ENCODE measurements at places on chromosomes 1 and 21.

GRCh38 chr1:78497201-78497600 is 6.4 kb downstream of the PTGFR start:
- peak; percentile 20 for DNase-seq

DNA sequence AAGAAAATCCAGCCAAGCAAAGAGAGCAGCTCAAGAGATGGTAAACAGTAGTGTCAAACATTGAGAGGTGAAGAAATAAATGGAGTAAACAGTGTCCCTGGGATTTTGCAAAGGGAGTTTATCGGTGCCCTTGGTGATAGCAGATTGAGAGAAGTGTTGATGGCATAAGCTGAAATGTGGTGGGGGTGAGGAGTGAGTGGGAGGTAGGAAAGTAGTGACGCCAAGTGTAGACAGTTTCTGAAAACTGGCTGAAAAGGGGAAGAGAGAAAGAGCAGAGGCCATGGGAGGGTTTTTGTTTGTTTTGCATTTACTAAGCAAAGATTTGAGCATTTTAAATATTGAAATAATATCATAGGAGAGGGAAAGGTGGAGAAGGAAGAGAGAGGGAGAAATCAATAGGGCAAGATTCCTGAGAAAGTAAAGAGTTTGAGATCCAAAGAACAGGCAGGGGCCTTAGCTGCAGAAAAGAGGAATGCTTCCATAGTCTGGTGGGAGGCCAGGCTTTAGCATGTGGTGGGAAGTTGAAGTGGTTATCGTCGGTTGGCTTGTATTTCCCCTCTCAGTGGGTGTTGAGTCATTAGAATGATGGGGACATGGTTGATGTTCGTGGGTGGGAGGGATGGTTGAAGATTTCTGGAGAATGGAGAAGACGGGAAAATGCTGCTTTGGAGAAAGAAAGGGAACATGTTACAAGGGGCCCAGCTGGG is 26.8 kb upstream of the RASAL2 start:
- DNase-seq = peak; percentile 43

DNA sequence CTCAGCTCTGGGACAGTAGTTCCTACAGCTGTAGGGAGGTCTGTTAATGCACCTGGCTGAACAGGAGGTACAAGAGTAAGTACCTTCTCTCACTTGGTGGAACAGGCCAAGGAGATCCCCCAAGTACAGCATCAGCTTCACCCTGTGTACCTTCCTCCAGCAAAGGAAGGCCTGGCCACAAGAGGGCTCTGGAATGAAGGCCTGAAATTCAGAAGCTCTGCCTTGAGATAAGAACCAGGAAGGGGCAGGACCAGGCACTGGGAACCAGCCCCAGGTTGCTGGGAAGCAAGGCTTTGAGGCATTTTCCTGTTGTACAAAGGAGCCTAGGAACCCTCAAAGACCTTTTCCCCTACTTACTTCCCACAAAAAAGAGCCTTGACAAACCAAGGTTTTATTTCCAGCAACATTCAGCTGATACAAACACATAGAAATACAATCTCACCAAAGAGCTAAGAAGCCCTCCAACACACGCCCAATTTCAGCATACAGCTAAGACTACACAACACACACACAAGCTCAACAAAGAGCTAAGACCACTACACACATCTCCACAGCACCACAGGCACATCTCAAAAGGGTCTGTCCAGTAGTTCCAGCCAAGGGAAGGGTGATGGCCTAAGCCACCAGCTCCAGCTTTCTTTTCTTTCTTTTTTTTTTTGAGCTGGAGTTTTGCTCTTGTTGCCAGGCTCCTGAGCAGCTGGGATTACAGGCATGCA is 23.5 kb downstream of the F11R start:
- DNase-seq = peak; percentile 49

GRCh38 chr21:46357335-46357604 is 33.3 kb downstream of the PCNT start:
- DNase-seq = no peak

GRCh38 chr1:110234691-110235090 is 24.6 kb downstream of the KCNC4 start:
- no peak for DNase-seq

DNA sequence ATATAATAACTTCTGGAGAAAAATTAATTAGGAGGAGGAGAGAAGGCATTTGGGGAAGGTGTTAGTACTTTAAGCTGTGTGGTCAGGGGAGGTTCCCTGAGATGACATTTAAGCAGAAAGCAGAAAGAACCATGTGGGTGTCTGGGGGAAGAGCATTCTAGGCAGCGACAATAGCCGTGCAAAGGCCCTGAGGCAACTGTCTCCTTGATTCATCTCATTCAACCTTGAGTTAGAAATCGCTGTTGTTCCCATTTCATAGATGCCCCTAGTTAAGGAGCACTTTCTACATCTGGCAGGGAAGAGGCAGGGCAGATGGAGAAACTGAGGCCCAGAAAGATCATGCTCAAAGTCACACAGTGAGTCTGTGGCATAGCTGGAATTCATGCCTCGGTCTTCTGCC is 108.6 kb upstream of the RUNX3 start:
- no peak for DNase-seq

DNA sequence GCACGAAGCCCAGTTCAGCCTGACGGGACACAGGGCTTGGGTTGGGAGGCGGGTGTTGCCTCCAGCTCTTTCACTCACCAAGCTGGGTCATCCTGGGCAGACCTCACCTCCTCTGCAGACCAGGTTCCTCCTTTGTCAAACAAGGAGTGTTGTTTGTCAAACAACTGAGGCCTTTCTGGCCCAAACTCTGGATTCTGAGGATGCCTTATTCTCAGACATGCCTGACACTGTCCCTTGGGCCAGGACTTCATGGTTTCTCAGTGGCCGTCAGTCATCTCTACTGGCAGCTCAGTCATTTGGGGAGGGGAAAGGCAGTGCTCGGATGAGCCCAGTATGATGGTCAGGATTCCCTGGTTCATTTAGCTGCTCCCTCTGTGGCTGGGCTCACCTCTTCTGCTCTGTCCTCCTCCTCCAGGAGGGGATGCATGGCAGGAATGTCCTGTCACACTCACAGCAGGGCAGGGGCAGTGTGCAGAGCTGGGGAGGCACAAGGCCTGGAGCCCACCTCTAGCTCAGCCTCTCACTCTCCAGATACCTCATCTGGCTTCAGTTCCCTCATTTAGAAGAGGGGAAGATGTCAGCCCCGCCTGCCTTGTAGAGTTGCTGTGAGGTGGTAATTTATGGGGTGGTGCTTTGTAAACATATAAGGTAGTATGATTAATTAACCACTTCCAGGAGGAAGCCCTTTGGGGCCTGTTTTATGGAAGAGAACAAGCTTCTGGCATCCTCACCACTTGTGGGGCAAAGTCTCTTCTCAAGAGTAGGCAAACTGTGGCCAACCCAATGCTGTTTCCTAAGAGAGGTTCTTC is 20.6 kb downstream of the SLC2A1 start:
- DNase-seq = no peak

GRCh38 chr1:246497331-246497915 is 9.7 kb downstream of the SMYD3 start:
- DNase-seq = peak; percentile 46

DNA sequence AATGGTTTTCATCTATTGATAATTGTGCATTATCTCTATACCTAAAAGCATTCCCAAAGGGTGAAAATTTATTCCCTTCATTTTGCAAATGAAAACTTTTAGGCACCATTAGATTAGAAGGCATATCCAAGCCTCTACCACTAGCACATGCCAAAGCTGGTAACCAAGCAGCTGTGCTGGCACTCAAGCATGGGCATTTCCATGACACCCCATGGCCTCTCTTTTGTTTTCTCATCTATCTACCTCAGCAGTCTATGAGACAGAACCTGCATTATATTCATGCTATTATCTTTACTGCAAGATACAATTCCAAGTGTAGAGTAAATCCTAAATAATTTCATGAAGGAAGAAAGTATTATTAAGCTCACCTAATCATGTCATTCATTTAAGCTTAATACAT is 334.3 kb upstream of the LRRC7 start:
- DNase-seq = no peak

- DNase-seq = no peak
Measured at GRCh38 chr1:73659136-73659535, 538.8 kb downstream of the LRRIQ3 start.

DNA sequence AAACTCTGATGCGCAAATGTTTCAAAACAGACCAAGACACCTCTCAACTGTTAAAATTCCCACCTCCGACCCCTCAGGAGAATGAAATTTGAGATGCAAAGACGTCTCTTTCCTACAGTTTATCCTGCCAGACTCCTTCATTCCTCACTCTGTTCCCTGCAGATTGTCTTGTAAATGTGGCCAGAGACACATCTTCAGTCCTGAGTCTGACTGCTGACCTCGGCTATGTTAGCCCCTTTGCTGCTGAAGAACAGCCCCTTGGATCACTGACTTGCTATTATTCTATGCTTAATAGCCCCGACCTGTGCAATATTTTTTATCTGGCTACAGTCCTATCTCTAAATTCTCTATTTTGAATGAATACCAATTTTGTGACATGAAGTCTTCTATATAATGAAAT is 16.6 kb upstream of the ESRRG start:
- DNase-seq = no peak

DNA sequence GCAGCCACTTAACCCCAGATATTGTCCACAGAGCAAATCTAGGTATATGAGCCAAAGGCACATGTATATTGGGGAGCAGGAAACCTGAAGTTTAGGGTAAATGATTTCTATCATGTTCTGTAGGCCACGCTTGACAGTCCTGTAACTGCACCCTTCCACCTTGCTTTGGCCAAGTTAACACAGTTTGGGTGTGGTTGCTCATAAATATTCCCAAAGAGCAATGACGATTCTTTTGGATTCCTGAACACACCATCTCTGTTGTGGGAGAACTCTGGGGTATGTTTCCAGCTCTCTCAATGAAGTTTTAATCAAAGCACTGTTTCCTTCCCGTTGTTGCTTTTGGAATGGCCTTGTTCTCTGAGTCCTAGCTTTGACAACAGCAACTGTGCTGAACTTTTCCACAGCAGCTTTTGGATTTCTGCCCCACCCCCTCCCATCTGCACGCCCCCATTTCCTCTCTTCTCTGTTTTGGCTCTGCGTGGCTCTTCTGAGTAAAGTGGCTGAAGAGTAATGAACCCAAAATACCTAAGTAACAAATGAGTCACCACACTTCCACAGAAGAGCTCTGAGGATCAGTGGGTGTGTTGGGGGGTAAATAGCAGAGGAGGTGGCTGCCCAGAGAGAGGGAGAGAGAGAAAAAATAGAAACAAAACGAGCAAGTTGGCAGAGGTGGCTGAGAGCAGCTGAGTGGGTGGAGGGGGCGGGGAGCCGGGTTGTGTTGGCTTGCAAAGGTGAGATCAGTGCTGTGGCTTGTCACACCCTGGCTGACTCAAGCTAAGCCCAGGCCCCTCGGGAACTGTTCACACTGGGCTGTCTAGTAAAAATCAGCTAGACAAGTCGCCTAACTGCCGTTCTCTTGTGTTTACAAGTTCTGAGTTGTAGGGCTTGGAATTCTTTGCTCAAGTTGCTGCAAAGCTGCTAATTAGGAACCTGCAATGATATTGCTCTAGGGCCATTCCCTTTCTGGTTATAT is 26.9 kb upstream of the RAP1A start:
- DNase-seq = peak; percentile 95

- DNase-seq = peak; percentile 30
Measured at GRCh38 chr1:242147096-242147976, 148.4 kb upstream of the MAP1LC3C start.

DNA sequence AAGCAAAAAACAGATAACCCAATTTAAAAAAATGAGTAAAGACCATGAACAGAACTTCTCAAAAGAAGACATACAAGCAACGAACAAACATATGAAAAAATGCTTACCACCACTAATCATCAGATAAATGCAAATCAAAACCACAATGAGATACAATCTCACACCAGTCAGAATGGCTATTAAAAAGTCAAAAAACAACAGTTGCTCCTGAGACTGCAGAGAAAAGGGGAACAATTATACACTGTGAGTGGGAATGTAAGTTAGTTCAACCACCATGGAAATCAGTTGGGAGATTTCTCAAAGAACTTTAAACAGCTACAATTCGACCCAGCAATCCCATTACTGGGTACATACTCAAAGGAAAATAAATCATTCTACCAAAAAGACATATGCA is 131.6 kb downstream of the PTGER3 start:
- DNase-seq = no peak

DNA sequence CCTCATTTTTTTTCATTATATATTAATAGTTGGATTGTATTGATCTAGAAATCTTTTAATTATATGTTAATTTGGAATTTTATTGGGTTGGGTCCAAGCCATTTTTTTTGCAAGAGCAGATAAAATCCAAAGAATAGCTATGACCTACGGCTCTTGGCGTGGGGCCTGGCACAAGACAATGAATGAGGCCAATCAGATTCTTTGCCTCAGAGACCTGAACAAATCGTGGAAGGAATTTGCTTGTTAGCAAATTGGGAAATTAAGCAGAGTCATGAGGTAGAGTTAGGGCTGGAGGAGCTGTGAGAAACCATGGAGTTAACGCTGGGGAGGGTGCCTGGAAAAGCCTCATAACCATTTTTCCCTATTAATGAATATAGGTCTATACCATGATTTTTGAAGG is 40.1 kb downstream of the CAMSAP2 start:
- no peak for DNase-seq

DNA sequence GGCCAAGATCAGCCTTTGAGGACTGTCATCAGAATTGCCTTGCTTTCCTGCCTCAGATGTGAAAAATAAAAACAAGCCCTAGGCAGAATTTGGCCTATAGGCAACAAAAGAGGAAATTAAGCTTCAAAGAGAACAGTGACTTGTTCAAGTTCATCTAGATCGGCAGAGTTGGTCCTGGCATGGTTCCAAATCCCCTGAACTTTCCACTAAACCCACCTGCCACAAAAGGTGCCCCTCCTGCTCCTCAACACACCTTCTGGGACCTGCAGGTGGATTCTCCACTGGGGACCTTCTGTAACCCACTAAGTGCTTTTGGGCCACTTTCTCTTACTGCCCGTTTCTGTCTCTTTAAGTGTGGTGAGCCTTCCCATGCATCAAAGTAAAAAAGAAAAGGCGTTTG is 42.5 kb upstream of the LRRN2 start:
- DNase-seq = no peak

DNA sequence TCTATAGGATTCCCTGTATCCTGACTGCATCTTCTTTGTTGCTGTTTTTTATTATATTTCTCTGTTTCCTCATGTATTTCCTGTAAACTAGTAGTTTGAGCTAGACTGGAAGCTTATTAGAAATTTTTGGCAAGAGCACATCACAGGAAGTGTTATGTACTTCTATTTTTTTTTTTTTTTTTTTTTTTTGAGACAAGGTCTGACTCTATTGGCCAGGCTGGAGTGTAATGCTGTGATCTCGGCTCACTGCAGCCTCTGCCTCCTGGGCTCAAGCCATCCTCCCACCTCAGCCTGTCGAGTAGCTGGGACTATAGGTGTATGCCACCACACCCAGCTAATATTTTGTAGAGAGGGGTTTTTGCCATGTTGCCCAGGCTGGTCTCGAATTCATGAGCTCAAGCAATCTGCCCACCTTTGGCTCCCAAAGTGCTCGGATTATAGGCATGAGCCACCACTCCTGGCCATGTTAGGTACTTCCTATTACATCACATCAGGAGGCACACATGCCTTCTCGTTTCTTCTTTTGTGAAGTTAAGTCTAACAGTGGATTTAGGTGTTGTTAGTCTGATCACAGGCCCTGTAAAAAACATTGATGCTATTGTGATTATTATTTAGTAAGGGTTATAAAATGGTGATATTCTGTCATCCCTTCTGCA is 12.5 kb downstream of the C1orf21 start:
- no peak for DNase-seq
